ENCODE measurements at places on chromosomes 2 and 18. TPM values are rescaled to one million over a fixed set of nuclear protein-coding genes. Genes with fewer than 3 reads are reported as not detected.
A peak's percentile ranks its signal among the peaks of the same experiment; 100 is the strongest.

SLC4A3 gene
- not detected for total RNA-seq

SCLY gene
- 16.3 TPM for total RNA-seq

CENPA gene
- total RNA-seq = 0.52 TPM

KLHL30 gene
- total RNA-seq = not detected

DNA sequence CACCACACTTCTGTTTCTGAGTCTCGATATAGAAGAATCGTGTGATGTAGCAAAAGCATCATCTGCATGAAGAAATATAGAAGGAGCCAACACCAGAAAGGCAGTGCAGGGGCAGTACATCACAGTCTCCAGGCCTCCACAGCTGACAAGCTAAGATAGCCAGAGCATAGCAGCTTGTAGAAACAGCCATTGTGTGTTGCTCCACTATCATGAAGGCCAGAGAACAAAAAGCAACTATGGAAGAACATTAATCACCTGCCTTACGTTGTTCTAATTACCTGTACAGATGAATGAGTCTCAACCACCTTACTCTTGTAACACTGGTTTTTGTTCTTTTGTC lies 129.0 kb downstream of the RND3 start:
- DNase-seq = no peak

- DNase-seq = no peak
These were observed 96.8 kb downstream of the CAPN13 start for GRCh38 chr2:30710461-30710860.

DNA sequence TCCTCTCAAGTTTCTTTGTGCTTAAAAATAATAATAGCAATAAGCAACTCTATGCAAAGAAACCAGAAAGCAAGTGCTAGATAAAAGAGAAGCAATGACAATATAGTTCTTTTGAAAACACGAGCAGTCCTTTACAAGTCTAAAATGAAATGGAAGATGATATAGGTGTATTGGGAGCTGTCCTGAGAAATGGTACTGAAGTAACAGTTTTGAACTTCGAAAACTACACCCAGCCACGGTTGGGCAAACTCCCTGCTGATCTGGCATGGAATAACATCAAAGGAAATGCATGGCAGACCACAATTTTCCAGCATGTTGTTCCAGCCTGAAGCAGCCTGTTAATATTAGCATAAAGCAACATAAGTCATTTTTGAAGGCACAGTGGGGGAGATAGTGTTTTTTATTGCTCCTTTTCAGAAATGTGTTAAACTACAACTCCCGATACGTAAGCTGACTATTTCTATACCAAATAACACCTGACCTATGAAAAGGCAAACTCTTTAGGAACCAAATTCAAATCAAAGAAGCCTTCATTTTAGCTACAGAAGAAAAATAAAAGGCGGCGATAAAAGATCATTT lies 596.1 kb upstream of the KLHL29 start:
- DNase-seq = no peak

DNA sequence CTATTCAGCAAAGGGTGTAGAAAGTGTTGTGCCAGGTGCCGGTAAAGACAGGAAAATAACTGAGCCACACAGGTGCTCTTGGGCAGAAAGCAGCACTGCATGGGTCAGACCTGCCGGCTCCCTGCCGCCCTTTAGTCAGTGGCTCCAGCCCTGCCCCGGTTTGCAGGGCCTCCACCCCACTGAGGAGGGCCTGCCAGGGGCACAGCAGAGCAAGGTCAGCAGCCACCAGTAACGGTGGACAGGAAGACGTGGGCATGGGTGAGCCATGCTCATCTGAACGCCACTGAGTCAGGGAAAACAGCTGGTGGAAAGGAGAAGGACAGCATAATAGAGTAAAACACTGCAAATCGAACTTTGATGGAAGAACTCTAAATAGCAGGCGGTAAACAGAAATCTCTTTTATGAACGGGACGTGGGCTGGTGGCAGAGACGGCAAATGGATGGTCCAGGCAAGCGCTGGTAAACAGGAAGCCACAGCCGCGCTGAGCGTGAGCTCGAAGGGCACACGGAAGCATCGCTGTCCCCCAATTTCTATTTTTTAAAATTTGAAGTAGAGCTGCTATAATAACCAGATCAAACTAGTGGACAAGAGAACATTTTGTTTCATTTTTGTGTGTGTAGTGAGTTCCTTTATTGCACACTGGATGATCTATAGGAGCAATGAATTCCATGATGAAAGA lies 141.8 kb upstream of the ALKAL2 start:
- DNase-seq = peak; percentile 62

DNA sequence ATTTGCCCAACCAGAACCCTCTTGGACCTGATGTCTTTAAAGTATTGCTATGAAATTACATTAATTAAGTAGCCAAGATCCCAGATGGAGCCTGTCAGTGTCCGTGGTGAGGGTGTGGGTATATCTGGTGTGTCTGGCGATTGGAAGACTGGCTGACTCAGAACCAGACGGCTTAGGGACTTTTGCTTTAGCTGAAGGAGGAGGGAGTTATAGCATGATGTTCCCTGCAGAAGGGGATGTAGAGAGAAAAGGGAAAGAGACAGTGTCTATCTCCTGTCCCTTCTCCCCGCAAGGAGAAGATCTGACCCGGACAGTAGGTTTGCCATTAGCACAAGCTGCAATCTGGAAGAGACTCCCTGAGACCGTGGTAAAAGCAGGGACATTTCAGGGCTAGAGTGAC lies 60.6 kb downstream of the POU3F3 start:
- DNase-seq = no peak

GRCh38 chr2:241692448-241692847 lies 5.8 kb upstream of the DTYMK start:
- DNase-seq = no peak

DNA sequence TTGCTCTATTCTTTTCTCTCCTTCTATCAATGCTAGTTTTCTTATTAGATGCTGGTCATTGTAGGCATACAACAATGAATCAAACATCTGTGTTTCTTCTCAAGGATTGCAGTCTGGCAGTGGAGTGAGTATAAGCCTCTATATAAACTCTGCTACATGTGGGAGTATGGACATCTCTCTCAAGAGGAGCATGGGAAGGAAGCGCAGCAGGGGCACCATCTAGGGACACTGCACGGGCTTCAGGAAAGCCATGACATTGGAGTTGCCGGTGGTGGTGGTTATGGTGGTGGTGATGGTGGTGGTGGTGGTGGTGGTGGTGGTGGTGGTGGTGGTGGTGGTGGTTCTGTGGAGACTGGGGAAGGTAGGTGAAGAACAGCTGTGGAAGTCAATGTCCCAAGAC lies 462.6 kb downstream of the RNF144A start:
- DNase-seq = no peak

DNA sequence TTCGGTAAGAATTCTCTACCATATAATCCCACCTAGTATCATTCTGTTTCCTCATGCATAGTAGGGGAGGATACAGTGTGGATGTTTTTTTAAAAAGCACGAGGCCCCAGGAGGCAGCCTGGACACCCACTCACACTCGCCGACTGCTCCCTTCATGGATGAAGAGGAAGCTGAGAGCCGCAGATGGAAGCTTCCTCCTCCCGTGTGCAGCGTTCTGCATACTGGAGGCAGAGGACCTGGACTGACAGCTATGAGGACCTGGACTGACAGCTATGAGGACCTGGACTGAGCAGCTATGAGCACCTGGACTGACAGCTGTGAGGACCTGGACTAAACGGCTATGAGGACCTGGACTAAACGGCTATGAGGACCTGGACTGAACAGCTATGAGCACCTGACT lies 234.4 kb downstream of the NDUFA10 start:
- DNase-seq = no peak

DNA sequence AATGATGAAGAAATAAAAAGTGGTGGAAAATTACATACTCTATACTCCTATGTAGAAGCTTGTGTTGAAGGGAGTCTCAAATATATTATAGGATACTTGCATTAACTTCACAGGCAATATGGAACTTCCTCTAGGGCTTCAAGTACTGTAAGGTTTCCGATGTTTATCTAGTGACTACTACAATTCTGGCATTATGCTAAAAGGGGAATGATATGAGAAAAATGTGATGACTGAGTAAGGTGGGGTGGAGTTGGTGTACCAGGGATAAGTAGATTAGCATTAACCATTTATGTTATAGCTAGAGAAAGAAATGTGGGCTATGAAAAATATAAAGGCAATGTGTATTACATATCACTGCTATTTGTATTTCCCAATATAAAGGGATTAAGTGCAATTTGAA lies 229.5 kb downstream of the DCC start:
- no peak for DNase-seq

DNA sequence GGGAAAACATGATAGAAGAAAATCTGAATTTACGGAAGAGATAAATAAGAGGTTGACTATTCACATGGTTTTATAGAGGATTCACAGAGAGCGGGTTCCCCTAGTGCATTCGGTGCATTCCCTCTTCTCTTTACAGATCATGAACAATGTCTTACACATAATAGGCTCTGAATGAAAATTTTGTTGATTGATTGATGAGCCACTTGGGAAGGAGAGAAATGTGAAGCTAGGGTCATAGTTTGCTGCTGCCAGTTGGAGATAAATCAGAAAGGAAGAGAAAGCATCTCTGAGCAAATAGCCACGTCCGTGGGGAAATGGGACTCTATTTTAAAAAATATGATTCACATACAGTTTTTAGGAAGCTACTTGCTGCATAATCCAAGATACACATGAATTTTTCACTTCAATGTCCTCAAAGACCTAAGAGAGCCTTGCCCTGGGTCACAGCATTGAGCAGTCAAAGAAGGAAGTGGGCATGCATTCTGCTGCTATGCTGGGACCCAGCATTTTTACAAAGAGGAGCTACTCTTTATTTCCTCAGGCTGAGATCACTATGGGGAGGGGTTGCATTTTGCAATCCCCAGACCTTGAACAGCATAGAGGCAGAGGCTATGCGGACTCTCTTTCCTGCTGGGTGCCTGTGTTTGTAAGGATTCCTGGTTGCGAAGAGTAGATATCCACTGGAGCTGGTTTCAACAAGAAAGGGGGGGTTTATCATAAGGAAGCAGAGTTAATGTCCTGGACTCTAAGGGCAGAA lies 395.3 kb downstream of the TSN start:
- DNase-seq = no peak

- DNase-seq = no peak
These were observed 9.7 kb upstream of the OTOS start for GRCh38 chr2:240149943-240150784.

Measured in natural killer cell (primary cell).